ENCODE measurements at places on chromosomes 7 and 10.

DNA sequence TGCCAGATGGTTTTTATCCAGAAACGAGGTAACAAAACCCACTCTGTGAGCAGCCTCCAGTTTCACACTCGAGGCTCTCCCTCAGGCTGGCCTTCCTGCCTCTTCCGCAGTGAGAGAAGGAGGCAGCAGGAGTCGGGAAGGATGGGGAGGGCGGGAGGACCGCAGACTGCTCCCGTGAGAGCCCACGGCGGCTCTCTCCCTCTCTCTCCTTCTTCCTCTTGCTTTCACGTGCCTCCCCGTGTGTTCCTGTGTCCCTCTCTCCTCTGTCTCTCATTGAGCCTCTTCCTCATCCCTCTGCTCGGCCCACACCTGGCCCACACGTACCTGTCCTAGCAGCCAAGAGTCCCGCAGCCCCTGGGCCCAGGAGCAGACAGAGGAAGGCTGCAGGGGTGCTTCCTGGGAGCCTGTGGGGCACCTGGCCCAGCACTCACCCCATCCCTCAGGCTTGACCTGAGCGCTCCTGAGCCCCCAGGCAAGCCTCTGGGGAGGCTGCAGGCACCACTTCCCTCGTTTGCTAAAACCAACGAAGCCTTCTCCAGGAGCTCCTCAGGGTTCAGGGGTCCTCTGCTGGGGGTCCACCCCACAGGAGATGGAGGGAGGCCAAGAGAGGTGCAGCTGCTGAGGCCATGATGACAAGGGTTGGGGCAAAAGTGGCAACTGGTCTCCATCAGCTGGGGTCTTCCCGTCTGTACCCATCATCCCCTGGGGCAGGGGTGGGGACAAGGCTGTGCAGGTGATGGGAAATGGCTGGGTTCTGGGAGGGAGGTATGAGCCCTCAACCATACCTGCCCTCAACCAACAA lies 13.6 kb downstream of the SPOCK2 start:
- DNase-seq, result no peak

DNA sequence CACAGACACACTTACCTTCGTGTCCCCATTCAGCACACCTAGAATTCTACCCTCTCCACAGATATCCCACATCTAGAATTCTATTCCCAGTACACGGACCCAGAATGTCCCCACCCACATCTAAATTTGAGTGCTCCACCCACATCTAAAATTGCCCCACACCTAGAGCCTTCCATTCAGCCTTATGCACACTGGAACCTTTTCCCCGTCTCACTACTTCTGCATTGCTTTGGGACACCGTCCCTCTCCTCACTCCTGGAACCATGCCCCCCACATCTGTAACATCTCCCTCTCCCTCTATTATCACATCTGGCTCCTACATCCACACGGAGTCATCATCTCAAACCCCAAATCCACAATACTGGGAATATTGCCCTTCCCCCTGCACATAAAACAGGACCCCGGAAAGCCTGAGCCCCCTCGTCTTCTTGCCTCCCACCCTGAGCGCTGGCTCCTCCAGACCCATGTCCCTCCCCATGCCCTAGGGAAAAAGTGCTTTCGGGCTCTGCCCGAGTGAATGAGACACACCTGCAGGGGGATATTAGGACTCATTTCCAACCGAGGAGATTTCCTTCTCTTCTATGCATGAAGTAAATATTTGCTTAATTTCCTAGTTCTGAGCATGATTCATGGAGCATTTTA lies 125.8 kb upstream of the UNC5B start:
- DNase-seq, result no peak

DNA sequence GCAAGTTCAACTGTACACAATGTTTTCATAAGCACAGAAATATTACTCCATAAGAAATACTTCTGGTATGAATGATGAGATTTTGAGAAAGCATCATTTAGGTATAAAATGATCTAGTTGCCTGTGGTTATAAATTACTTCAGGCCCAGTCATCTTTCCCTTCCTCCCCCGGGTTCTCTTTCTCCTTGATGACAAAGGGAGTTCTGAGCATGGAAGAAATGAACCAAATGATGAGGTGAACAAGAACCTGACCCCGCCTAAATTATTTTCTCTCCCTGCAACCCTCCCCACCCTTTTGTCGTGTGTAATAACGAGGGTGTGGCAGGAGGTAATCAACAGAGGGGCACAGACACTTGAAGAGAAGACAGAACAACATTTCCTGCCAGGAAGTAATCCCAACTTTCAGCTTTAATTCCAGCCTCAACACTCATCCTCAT lies 319.6 kb upstream of the SP8 start:
- no peak for DNase-seq

DNA sequence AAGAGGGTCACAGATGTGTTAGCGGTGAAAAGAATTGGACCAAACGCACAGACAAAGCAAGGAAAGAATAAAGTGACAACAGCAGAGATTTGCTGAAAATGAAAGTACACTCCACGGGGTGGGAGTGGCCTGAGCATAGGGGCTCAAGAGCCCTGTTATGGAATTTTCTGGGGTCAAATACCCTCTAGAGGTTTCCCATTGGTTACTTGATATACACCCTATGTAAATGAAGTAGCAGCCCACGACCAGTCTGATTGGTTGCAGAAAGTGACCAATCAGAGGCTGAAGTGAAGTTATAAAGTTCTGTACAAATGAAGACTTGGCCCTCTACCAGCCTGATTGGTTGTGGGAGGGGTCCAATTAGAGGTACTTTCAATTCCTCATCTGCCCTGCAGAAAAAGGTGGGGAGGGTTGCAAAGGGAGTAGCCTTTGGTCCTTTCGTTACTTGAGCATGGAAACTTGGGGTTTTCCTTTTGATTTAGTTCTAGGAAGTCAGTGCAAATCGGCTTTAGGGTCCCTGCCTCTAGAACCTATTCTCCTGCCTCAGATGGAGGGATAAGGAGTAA lies 125.6 kb upstream of the PRPS1L1 start:
- no peak for DNase-seq

GRCh38 chr10:70312972-70313371 lies 29.2 kb upstream of the NPFFR1 start:
- no peak for DNase-seq

DNA sequence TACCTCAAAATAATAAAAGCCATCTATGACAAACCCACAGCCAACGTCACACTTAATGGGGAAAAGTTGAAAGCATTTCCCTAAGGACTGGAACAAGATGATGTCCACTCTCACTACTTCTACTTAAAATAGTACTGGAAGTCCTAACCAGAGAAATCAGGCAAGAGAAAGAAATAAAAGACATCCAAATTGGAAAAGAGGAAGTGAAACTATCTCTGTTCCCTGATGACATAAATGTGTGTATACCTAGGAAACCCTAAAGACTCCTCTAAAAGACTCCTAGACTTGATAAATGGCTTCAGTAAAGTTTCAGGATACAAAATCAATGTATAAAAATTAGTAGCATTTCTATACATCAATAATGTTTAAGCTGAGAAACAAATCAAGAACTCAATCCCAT lies 314.1 kb downstream of the WDR37 start:
- no peak for DNase-seq

- DNase-seq, result no peak
Measured at GRCh38 chr7:80999771-81000170, 80.9 kb upstream of the SEMA3C start.
